ENCODE measurements at places on chromosomes 4 and X. TPM values are rescaled to one million over a fixed set of nuclear protein-coding genes. Genes with fewer than 3 reads are reported as not detected.

DNA sequence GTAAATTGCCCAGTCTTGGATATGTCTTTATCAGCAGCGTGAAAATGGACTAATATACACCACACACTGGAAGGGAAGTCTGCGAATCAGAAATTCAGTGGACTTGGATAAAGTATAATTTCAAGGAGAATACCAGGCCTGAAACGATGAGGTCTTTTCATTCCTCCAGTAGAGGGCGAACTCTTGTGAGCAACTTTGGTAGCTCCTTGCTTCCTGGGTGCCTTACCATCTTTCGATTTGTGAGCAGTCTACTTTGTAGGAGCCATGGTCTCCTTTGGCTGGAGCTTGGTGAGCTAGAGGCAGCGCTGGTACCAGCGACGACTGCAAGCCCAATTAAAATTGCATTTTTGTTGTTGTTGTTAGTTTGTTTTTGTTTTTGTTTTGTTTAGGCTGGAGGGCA, 791.9 kb downstream of the FAT4 start:
- H3K27ac ChIP-seq: no peak overlapping the region
- H3K4me3 ChIP-seq: no peak overlapping the region
- no peaks in the 10 kb centered on the region for H3K4me1 ChIP-seq
- no peaks in the 10 kb centered on the region for H3K27me3 ChIP-seq
- DNase-seq: no peak

- no peak overlapping the region for H3K27ac ChIP-seq
- no peak overlapping the region for H3K4me3 ChIP-seq
- H3K27me3 ChIP-seq: peaks cover 6% of the 10 kb centered on the region
- no peak for DNase-seq
- H3K36me3 ChIP-seq: no peaks in the 10 kb centered on the region
- peaks cover 3% of the 10 kb centered on the region for H3K4me1 ChIP-seq
Observed at GRCh38 chr4:113445286-113445685, 316.3 kb downstream of the CAMK2D start.

The SLC25A31 gene
- not detected for total RNA-seq

- no peak overlapping the region for H3K27ac ChIP-seq
- no peak overlapping the region for H3K4me3 ChIP-seq
- no peaks in the 10 kb centered on the region for H3K4me1 ChIP-seq
- H3K36me3 ChIP-seq: no peaks in the 10 kb centered on the region
Observed at GRCh38 chr4:174835536-174835935, 6.5 kb upstream of the GLRA3 start.

The IL13RA1 gene
- 0.94 TPM for total RNA-seq

The EXOC1L gene
- not detected for total RNA-seq

The S100P gene
- 0.39 TPM for total RNA-seq

- H3K27ac ChIP-seq: no peak overlapping the region
- H3K36me3 ChIP-seq: no peaks in the 10 kb centered on the region
- H3K27me3 ChIP-seq: peaks cover 17% of the 10 kb centered on the region
- H3K4me3 ChIP-seq: no peak overlapping the region
- no peak for DNase-seq
- H3K4me1 ChIP-seq: peaks cover 2% of the 10 kb centered on the region
Observed at GRCh38 chr4:20639346-20639745, 60.9 kb upstream of the PACRGL start.

DNA sequence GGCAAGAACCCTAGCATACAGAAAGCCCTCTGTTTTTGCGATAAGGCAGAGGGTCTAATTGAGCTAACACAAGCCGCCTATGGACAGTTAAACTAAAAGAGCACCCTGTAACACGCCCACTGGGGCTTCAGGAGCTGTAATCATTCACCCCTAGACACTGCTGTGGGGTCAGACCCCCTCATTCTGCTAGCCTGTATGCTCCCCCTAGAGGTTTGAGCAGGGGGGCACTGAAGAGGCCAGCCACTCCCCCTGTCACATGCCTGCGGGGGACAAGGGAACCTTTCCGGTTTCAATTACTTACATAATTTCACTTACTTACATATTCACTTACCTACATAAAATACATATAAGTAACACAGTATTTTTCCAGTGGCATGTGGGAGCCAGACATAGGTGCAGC, 469.5 kb upstream of the FAM241A start:
- no peak overlapping the region for H3K4me3 ChIP-seq
- no peaks in the 10 kb centered on the region for H3K36me3 ChIP-seq
- H3K4me1 ChIP-seq: no peaks in the 10 kb centered on the region
- no peaks in the 10 kb centered on the region for H3K27me3 ChIP-seq

The XAGE2 gene
- not detected for total RNA-seq

DNA sequence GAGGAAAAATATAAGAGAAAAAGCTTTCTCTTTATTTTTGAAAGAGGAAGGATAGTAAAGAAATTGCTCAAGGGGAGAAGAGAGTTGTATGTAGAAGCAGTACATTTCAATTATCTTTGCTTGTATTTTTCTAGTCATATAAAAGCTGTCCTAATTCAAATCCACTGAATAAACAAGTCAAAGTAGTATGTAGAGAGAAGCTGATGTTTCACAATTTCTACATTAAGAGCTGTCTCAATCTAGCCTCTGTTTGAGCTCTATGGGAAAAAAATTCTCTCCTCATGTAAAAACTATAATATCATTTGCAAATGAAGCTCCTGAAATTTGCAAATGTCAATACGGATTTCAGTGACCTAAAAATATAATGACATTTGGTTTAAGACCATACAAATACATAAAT, 52.6 kb downstream of the CHM start:
- H3K4me3 ChIP-seq: no peak overlapping the region
- H3K36me3 ChIP-seq: peaks cover 4% of the 10 kb centered on the region
- no peak overlapping the region for H3K27ac ChIP-seq
- H3K27me3 ChIP-seq: no peaks in the 10 kb centered on the region
- H3K4me1 ChIP-seq: peaks cover 43% of the 10 kb centered on the region
- no peak for DNase-seq

- DNase-seq: no peak
- no peaks in the 10 kb centered on the region for H3K27me3 ChIP-seq
- no peaks in the 10 kb centered on the region for H3K4me1 ChIP-seq
- H3K36me3 ChIP-seq: no peaks in the 10 kb centered on the region
- no peak overlapping the region for H3K27ac ChIP-seq
Observed at GRCh38 chr4:27843776-27844175, 983.1 kb downstream of the STIM2 start.

The PAGE2B gene
- not detected for total RNA-seq

All from naive thymus-derived CD8-positive, alpha-beta T cell (primary cell).